ENCODE measurements at places on chromosomes 12 and 14. TPM values are rescaled to one million over a fixed set of nuclear protein-coding genes. Genes with fewer than 3 reads are reported as not detected.

DNA sequence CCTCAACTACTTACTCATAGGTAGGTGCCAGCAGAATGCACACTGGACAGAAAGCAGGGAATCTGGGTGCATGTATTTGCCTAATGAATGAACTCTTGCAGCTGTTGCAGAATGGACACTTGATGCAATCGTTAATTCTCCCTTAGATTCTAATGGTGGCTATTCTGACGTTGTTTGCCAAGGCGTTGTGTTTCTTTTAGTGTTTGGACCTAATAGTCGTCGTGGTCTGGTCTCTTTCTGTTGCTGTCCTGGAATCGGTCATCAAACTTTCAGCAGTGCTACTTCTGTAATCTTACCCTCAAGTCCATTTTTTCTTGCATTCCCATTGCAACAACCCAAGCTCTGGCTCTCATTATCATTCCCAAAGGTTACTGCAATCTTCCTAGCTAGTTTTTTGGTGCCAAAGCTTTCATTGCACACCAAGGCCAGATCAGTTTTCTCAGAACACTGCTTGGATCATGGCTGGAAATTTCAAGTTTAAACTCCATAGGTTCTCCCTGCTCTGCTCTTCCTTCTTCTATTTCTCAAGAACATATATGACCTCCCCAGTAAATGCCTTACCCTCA lies 31.3 kb downstream of the BMP4 start:
- no peak overlapping the region for H3K4me3 ChIP-seq
- H3K27me3 ChIP-seq: 0 out of 2 replicates have a peak, but pooled peaks cover 1% of the 10 kb centered on the region
- H3K27ac ChIP-seq: no peak overlapping the region
- no peaks in the 10 kb centered on the region for H3K36me3 ChIP-seq

- H3K27ac ChIP-seq: no peak overlapping the region
- H3K36me3 ChIP-seq: no peaks in the 10 kb centered on the region
- no peaks in the 10 kb centered on the region for H3K27me3 ChIP-seq
- H3K4me3 ChIP-seq: no peak overlapping the region
Measured at GRCh38 chr14:59176765-59177164, 11.7 kb upstream of the DAAM1 start.

DNA sequence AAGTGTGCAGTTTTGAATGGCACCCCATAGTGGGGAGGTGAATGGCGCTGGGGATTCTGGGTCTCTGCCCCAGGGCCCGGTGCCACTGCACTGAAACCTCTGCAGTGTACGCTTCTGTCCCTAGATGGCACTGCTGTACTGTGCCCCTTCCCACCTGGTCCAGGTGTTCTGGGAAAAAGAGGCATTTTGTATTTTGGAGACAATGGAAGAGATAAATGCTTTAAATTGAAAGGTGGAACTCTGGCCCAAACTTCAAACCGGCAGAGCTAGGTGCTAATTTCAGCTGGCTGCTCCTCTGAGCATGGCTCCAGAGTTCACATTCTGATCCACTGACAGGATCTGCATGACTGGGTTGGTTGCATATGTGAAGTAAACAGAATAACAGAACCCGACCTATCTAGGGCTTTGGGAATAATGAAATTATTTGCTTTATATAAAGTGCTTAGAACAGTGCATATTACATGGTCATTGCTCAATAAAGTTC lies 52.2 kb downstream of the KRT80 start:
- no peaks in the 10 kb centered on the region for H3K27me3 ChIP-seq
- no peaks in the 10 kb centered on the region for H3K36me3 ChIP-seq
- H3K4me1 ChIP-seq: no peaks in the 10 kb centered on the region
- no peak overlapping the region for H3K27ac ChIP-seq
- no peak overlapping the region for H3K4me3 ChIP-seq

The KRT85 gene
- not detected for total RNA-seq

DNA sequence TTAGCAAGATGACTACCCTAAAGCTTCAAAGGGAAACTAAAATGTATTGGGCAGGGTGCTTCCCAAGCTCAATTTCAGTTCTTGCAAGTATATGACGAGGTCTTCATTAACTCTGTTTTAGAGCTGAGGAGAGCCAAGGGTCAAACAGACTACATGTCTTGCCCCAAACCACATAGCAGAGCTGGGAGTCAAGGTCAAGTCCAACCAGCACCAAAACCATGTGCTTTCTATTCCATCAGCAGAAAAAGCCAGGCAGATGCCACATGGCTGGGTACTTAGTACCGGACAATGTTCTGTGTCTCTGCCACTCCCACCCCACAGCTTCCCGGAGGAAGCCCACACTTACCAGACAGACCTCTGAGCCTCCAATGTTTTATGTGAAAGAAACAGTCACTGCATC lies 17.6 kb downstream of the NID2 start:
- H3K36me3 ChIP-seq: no peaks in the 10 kb centered on the region
- H3K27ac ChIP-seq: no peak overlapping the region
- H3K4me1 ChIP-seq: no peaks in the 10 kb centered on the region
- no peak for DNase-seq
- H3K4me3 ChIP-seq: no peak overlapping the region

DNA sequence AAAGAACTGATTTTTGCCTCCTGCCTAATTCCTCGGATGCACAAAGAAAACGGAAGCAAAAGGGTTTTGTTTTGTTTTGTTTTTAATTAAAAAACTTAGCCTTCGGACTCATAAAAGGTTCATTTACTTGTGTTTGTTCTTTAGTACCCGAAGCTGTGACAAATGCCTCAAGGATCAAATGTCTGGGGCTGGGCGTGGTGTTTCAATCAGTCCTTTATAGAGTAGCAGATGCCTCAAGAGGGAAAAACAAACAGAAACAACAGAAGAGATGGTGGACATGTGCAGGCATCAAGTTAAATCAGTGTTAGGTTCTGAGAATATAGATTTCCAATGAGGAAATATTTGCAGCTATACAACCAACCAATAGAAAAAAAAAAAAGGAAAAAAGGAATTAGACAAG lies 1.6 kb upstream of the WIF1 start:
- DNase-seq: no peak
- H3K27ac ChIP-seq: no peak overlapping the region
- H3K4me3 ChIP-seq: no peak overlapping the region
- no peaks in the 10 kb centered on the region for H3K36me3 ChIP-seq
- H3K27me3 ChIP-seq: peaks cover 5% of the 10 kb centered on the region

DNA sequence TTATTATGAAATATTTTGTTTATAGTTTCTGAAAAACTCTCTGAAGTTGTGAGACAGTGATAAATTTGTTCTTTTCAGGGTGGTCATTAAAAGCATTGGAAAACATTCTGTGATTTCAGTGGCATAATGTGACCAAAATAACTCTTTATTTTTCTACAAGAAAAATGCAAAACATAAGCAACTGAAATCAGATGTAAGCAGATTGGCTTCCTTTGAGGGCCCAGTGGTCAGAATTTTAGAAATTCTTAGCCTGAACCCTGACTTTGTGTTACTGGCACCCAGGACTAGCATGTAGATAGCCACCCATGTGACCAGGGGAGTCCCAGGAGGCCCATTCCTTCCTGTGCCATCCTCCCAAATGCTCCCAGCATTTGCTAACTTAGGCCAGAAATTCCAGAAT lies 145.6 kb upstream of the SLC38A2 start:
- peak overlapping the region; percentile 97 for H3K27ac ChIP-seq
- peaks cover 30% of the 10 kb centered on the region for H3K4me1 ChIP-seq
- DNase-seq: no peak
- H3K27me3 ChIP-seq: no peaks in the 10 kb centered on the region
- H3K36me3 ChIP-seq: no peaks in the 10 kb centered on the region

The SIX1 gene
- total RNA-seq: not detected

- H3K27ac ChIP-seq: no peak overlapping the region
- DNase-seq: no peak
- H3K4me3 ChIP-seq: no peak overlapping the region
Measured at GRCh38 chr12:49588721-49589516, 16.5 kb downstream of the FAM186B start.

DNA sequence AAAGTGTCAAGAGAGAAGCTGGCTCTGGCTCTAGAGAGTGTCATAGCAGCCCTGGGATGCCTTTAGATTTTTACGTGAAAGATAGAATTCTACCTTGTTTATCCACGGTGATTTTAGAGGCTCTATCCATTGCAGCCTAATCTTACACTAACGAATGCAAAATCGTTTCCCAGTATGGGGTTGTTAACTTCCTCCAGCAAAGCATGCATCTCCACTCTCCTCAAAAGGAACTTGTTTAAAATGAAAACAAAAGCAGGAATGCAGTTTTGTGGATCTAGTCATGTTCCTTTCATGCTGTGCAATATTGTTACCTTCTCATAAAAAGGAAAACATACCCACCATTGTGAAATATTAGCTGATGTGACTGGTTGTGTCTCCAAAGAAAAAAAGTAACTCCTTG lies 88.4 kb downstream of the ANO2 start:
- no peaks in the 10 kb centered on the region for H3K36me3 ChIP-seq
- H3K4me1 ChIP-seq: no peaks in the 10 kb centered on the region
- DNase-seq: no peak
- H3K27ac ChIP-seq: no peak overlapping the region
- H3K27me3 ChIP-seq: 0 out of 2 replicates have a peak, but pooled peaks cover 3% of the 10 kb centered on the region
- no peak overlapping the region for H3K4me3 ChIP-seq

The HOXC13 gene
- total RNA-seq: not detected

DNA sequence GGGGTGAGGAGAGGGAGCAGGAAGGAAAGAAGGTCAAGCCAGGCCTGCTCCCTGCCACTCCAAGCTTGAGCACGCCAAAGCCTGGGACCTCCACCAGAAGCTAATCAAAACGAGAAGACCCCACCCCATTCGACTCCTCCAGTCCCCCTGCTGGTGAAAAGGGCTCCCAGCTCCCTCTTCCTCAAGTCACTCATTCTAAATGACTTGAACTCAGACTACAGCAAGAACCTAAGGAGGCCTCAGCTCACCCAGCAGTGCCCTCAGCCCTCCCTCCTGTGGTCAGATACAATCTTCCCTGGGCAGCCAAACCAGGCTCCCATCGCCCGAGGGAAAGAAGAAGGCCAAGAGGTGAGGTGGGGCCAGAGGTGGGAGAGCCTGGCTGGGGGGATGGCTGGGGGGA lies 17.4 kb downstream of the HDAC7 start:
- H3K36me3 ChIP-seq: no peaks in the 10 kb centered on the region
- no peak overlapping the region for H3K27ac ChIP-seq
- H3K4me1 ChIP-seq: peaks cover 16% of the 10 kb centered on the region
- DNase-seq: no peak

All from GM12878 (cell line).